ENCODE measurements at places on chromosomes 11 and 22.

GRCh38 chr22:49626361-49627216, 201.1 kb downstream of the BRD1 start:
- no peak for DNase-seq

DNA sequence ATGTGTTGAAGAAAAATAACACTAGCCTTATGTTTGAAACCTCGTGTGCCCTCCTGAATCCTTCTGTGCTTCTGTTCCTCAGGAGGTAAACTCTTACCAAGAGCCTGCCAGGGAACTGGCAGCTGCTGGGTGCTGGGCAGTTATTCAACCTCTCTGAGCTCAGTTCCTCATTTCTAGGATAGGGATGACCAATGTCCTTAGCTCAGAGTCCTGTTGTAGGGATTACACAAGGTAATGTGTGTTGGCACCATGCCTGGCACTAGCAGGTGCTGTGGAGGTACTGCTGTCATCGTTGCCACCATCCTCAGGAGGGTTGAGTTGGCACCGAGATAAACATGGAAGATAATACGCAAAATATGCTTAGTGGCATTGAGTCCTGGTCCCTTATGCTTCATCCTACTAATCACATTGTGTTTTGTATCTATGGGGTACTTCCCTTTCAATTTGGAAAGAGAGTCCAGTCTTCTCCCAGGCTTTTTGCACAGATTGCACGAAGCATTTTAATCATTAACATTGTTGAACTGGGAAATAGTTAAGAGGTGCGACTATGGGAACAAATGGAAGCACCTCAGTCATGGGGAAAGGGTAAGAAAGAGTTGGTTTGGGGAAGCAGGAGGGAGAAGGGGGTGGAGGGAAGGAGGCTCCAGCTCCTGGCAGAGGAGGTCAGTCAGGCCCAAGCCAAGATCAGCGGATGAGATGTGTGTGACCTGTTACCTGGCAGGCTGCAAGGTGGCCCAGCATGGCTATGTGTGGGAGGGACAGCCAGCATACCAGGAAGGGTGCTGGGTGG, 56.7 kb downstream of the CABIN1 start:
- DNase-seq: peak; percentile 49

DNA sequence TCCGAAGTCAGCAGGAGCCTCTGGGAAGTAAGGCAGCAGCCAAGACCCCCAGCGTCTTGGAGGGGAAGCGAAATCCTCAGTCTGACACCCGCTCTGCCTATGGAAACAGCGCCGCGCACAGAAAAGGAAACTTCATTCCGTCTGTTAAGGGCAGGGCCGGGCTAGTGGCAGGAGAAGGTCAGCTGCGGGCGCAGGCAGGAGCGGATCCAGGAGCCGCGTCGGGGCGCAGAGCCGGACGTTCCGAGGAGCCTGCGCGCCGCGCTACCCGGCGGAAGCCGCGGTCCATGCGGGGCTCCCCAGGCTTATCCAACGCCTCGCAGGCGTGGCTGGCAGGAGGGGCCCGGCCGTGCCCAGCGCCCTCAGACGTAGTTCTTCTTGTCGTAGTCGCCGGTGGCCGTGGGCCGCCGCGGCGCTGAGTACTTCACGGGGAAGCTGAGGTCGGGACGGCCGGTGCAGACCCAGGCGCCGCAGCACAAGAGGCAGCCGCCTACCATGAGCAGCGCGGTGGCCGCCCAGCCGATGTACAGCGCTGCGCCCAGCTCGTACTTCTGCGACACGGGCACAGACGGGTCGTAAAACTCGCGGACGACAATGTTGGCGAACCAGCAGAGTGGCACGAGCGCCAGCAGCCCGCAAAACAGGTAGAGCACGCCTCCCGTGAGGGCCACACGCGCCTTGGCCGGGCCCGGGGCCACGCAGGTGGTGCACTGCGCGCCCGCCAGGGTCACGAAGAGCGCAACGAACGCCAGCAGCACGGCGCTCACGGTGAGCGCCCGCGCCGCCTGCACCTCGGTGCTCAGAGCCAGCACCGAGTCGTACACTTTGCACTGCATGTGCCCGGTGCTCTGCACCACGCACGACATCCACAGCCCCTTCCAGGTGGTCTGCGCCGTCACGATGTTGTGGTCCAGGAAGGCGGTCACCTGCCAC, 705 bp downstream of the CLDN5 start:
- DNase-seq: no peak

- peak; percentile 17 for DNase-seq
Observed at GRCh38 chr11:44943696-44944095, 7.0 kb downstream of the TP53I11 start.

GRCh38 chr11:9681583-9682372, 17.9 kb downstream of the SWAP70 start:
- no peak for DNase-seq

DNA sequence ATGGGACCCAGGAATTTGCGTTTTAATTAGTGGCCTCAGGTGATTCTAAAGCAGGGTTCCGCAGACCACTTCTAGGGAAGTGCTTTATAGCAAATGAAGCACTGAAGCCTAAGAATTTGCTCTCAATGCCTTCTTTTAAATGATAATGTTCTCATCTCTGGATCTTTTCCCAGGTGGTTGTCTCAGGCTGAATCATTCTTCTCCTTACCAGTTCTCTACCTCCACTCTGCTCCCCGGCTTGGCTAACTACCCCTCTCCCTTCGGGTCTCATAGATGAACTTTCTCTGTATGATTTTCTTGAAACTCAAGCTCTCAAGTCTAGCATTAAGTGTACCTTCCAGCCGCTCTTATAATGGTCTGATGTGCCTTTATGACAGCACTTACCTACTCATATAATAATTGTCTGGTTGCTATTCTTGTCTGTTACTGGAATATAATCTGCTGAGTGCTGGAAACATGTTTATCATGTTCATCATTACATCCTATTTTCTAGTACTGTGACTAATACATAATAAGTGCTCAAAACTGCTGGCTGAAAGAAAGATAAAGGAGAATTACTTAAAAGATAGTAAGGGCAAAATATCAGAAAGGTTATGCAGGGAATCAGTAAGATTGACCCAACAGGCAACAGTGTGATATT, 195.9 kb upstream of the SESN3 start:
- no peak for DNase-seq

DNA sequence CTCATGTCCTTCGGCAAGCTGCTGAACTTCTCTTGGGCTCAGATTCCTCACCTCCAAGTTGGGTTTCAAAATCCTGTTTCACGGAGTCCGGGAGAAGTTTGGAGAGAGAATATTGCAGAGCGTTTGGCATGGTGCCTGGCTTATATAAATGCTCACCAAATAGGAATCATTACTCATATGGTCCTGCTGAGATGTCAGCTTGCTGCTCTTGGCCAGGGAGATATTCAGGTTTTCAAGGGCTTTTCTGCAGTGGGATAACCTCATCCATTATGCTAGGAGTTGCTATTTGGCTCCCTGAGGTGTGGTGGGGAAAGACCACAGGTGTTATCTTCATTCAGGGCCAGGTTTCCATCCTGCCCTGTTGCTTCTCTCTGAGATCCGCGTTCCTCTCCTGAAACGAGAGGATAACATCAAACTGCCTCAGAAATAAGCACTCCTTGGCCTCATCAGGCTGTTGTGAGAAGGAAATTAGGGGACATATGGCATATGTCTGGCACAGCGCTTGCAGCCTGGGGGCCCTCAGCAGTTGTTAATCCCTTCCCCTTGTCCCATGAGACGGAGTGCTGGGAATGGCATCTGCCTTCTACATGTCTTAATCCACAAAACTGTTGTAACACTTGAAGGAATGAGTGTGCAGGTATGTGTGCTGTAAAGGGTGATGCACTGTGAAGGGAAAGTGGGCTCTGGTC, 29.9 kb upstream of the ACER3 start:
- no peak for DNase-seq

DNA sequence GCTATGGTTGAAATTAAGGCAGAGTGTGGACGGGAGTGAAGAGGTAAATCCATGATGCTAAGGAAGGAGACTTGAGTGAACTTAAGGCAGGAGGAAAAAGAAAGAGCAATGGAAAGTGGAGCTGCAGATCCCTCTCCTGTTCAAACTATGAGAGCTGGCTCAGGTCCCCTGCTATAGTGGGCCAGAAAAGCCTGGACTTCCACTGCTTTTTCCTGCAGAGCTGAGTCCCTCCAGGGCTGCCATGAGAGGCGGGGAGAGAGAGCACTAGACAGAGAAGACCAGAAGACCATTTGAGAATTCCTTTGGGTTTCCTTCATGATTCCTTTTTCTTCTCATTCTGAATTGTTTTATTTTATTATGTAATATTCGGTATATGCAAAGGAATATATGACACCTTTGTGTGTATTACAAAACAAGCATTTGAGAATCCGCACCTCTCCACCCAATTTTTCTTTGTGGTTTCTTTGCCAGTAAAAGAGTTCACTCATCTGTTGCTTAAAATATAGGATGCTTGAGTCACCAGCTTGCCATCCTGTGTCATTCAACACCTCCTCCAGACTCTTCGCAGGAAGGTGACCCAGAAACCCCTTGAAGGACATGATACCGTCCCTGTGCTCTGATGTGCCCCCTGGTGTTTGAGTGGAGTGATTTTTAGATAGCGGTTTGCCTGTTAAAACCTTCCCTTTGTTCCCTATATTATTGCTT, 24.4 kb downstream of the SREBF2 start:
- DNase-seq: peak; percentile 11

DNA sequence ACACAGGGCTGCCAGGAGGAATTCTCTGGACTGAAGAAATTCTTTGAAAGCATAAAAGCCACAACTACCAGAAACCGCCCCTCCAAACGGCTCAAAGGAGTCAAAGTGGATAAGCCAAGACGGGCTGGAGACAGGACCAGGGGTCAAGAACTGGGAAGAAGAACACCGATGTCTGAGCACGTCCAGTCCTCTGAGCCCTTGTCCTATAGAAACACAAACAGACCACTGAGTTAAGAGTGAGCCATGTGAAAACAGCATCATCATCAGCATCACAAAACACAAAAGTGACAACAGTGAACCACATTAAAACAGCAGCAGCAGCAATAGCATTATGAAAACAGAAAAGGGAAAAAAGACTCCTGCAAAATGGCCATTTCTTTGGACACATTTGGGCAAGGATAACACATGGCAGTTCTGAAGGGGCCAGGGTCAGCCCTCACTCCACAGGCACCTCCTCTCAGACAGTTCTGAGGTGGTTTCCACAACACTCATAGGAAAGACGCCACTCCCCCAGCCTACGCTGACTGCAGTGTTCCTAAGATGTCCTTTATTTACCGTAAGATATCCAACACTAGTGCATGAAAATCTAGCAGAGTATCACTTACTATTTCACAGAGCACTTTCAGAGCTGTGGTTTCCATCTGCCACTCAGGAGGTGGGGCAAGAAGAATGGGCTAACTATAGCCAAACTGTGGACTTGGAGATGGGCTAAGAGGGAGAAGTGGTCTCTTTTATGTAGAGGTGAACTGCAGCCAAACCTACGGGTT, 28.6 kb upstream of the YPEL1 start:
- DNase-seq: no peak

GRCh38 chr11:5204787-5205186, 4.3 kb upstream of the OR51V1 start:
- no peak for DNase-seq

DNA sequence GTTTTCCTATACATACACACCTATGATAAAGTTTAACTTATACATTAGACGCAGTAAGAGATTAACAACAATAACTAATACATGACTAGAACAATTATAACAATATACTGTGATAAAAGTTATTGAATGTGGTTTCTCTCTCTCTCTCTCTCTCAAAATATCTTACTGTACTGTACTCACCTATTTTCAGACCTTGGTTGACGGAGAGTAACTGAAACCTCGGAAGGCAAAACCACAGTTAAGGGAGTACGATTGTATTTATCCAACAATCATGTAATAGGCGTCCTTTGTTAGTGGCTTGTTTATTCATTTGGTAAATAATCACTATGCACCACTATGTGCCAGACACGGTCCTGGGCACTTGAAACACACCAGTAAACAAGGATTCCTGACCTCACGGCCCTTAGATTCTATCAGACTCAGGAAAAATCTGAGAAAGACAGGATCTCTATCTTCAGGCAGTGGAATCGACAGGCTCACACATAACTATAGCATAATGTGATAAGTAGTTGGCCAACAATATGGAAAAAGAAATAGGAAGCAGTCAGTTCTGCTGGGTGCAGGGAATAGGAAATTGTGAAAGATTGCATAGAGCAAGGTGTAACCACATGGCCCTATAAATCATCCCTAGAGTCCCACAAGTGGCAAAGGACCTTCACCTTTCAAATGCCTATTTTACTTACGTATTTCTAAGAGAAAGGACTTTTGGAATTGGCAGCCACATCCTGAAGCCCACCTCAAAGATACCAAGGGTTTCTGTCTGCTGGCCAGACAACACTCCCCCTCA, 12.0 kb downstream of the ETS1 start:
- DNase-seq: no peak

GRCh38 chr11:78744949-78745348, 170.3 kb upstream of the NARS2 start:
- DNase-seq: no peak

- no peak for DNase-seq
Observed at GRCh38 chr11:66277471-66278362, at the start of gene CNIH2. TSS of gene CNIH2 (plus strand) at chr11:66278175. CDS start at chr11:66278457, 282 bp downstream.

GRCh38 chr11:14323118-14323676, 35.8 kb downstream of the RRAS2 start:
- no peak for DNase-seq

DNA sequence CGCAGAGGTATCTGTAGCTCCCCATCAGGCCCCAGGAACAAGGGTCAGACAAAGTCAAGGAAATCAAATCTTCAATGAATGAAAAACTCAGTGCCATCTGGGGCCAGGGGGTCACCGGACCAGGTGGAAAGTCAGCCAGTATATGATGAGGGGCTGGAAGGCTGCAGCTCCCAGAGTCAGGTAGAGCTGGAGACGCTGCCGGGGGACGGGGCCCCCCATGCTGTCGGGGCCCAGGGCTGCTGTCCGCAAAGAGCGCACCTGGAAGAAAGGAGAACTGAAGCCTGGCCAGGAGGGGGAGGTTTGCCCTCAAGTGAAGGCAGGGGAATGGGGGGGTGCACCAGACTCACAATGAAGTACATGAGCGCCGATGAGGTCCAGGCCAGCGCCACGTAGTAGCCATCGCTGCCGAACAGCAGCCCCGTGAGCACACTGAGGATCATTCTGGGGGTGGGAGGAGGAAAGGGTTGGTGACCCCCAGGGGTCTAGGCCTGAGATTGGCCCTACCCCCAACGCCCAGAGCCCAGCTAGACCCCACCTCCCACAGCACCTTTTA, 4.3 kb downstream of the YIF1A start:
- no peak for DNase-seq

- DNase-seq: no peak
Observed at GRCh38 chr11:3944198-3944597, 88.7 kb downstream of the STIM1 start.

- no peak for DNase-seq
Observed at GRCh38 chr11:11876458-11876857, 34.7 kb downstream of the USP47 start.

GRCh38 chr11:134425413-134425812, 13.4 kb upstream of the B3GAT1 start:
- DNase-seq: no peak

Data from SHP77 treated with DMSO at 0.1 percent for 48 hours (cell line).